ENCODE measurements at places on chromosomes 7 and 10. TPM values are rescaled to one million over a fixed set of nuclear protein-coding genes. Genes with fewer than 3 reads are reported as not detected.
A peak's percentile ranks its signal among the peaks of the same experiment; 100 is the strongest.

DNA sequence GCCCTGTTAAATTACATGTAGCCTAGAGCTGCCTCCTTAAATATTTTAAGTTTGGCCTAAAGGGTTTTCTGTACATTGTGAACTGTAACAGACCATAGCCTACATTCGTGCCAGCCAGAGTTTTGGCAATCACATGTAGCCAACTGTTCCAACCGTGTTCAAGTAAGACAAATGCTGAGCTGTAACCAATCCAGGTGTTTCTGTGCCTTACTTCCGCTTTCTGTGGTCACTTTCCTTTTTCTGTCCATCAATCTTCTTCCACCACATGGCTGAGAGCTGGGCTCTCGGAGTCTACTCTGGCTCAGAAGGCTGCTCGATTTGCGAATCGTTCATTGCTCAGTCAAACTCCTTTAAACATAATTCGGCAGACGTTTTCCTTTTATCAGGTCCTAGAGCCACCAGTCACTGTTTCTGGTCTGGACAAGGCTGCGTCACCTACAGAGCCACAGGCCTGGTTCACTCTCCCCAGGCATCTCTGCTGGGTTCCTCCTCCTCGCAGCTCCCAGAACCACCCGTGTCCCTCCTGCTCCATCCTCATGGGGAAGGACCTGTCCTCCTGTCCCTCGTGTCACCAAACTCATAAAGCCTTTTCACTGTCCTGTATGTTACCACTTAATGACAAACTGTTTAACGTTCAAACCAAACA lies 158.0 kb upstream of the RHEB start:
- DNase-seq = no peak

DNA sequence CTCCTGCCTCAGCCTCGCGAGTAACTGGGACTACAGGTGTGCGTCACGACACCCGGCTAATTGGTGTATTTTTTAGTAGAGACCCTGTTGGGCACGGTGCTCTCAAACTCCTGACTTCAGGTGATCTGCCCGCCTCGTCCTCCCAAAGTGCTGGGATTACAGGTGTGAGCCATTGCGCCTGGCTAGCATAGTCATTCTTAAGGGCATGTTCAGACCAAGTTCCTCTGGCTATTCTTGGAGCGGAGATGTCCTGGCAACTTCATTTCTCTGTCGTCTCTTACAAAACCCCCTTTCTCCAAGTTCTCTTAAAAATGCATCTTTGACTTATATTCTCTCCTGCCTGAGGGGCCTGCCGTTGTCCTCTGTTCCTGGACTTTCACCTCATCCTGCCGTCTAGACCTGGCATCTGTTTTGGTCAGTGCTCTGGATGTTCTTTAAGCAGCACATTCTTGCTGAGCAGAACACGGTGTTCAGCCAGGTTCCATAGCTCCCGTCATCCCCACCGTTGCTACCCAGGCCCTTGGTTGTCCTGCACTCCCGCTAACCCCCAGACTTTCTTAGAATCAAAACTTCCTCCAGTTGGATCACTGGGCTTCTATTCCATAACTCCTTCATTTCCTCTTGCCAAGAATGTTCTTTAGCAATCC lies 509.9 kb upstream of the GALNT17 start:
- no peak for DNase-seq

DNA sequence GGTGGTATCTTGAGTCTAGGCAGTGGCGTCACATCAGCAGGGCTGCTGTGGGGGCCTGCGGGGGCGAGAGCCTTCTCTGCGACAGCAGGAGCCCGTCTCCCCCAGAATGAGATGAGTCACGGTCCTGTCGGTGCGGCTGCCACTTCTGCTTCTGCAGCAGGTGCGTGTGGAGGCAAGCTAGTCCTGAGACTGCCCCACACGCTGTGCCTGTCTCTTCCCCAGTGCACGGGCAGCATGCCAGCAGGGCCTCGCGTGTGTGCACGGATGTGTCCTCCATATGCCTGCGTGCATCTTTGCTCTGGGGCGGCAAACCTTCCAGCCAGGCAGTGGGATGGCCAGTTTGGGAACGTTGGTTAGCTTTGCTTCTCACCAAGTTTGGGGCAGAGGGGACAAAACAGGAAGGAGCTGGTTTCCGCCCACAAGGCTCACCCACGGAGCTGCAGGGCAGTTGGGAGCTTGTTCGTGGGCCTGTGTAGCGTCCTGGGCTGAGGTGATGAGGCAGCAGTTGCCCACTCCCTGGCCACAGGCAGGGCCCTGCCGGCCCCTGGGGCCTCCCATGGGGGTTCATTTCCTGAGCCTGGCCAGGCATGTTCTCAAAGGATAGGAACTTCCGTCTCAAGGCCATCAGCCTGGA lies 60.8 kb upstream of the PPIF start:
- peak; percentile 62 for DNase-seq

DNA sequence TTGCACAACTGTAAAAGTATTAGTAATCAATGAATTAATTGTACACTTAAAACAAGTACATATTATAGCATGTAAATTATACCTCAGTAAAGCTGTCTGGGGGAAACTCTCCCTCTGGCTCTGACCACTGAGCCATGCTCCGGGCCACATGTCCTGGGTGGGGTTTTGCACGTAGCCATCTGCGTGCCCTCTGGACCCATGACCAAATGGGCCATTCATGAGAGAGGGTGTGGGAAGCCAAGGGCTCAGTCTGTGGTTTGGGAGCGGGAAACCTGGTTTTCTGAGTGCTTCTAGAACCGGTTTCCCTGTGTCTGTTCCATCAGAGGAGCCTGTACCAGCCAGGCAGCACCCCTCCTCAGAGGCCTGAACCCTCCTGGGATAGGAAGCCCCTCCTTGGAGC lies 143.2 kb downstream of the SH3PXD2A start:
- DNase-seq = no peak

GRCh38 chr10:18099415-18099814 lies 40.8 kb upstream of the CACNB2 start:
- no peak for DNase-seq

DNA sequence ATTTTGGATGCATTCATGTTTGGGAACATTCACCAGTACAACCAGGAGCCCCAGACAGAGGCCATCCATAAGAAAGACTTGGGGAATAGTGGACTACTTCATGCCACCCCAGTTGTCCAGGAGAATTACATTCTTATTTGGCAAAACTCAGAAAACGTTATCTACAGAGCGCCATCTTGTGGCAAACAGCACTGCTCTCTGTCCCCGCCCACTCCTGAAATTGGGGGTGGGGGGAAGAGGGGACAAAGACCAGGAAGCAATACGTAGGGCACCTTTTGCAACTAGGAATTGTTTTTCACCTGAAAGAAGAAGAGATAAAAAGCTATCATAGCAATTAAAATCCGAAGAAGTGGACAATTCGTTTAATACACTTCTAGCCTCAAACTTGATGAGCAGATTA lies 134.6 kb upstream of the MGMT start:
- no peak for DNase-seq

- DNase-seq = no peak
Measured at GRCh38 chr7:82330706-82331215, 112.8 kb downstream of the CACNA2D1 start.

- no peak for DNase-seq
Measured at GRCh38 chr10:36469585-36469984, 655.8 kb upstream of the ANKRD30A start.

DNA sequence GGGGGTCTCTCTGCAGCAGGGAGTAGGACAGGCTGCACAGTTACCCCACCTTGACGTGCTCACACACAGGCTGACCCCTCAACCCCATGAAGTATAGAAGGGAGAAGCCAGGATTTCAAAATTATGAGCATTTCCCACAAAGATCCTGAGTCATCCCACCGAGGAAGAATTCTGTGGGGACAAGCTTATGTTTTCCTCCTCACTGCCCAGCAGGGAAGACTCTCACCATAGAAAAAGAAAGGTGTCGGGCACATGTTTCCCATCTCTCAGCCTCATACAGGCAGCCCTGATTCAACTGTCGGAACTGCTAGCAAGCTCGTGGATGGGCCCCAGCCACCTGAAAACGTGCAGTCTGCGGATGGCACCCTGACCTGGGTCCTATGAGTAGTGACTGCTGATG lies 499.7 kb upstream of the MKI67 start:
- no peak for DNase-seq

DNA sequence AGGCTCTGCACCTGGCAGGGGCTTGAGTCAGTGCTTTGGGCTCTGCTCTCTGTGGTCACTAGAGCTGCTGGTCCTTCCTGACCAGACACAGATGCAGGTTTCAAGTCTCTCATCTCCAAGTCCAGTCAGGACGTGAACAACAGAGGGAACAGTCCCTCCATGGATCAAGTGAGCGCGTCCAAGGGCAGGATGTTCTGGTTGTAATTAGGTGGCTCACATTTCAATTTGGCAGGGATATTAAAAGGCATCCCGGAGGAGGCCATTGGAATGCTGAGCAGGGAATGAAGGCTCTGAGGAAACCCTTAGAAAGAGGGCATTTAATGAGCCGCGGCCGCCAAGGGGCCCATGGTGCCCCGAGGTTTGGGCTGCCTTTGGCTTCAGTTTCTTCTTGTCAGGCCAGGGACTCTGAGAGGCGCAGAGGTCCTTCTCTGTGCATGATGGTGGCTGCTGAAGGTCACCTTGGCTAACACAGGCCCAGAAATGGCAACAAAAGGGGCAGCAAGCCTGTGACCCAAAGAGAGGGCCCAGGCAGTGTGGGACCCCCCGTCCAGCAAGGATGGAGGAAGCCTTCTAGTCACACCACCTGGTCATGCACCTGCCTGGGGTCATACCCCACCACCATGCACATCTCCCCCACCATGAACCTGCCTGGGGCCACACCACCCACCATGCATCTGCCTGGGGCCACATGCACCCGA lies 30.7 kb upstream of the INPP5A start:
- no peak for DNase-seq

DNA sequence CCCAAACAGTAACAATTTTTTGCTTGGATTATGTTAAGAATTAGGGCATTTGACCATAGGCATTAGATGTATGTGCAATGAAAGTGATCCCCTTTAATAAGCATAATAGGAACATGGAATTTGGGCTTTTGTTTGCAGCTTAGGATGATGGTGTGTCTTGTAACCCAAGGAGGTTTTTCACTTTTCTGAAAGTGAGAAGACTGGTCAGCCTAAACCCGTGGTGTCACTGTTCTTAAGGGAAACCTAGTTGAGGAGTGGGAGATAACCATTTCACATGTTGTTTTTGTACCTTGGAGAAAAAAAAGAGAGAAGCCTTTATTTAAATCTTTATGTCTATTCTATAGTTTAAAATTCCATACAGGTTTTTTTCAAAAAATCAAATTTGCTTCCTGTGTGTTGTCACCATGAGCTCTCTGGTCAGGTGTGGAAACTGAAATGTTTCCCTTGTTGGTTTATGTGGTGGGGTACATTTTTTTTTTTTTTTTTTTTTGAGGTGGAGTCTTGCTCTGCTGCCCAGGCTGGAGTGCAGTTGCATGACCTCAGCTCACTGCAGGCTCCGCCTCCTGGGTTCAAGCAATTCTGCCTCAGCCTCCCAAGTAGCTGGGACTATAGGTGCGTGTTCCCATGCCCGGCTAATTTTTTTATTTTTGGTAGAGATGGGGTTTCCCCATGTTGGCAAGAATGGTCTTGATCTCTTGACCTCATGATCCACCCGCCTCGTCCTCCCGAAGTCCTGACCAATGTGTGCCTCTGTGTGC lies 7.7 kb downstream of the CCM2 start:
- DNase-seq = no peak

DNA sequence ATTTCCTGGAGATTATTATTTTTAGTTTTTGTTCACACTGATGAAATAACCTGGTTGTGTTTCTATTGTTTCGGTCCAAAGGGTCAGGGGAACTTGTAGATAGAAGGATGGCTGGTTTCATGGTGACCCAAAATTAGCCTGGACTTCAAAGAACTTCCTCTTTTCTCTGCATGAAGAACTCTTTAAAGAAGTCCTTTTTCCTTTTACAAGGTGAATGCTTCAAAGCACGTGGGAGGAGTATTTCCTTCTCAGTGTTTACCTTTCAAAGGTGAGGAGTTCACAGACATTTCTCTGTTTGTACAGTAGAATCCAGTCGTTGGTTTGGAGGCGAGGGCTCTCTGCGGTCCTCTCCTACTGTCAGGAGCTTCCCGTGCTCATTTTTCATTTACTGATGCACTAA lies 561.7 kb downstream of the GATA3 start:
- DNase-seq = no peak

DNA sequence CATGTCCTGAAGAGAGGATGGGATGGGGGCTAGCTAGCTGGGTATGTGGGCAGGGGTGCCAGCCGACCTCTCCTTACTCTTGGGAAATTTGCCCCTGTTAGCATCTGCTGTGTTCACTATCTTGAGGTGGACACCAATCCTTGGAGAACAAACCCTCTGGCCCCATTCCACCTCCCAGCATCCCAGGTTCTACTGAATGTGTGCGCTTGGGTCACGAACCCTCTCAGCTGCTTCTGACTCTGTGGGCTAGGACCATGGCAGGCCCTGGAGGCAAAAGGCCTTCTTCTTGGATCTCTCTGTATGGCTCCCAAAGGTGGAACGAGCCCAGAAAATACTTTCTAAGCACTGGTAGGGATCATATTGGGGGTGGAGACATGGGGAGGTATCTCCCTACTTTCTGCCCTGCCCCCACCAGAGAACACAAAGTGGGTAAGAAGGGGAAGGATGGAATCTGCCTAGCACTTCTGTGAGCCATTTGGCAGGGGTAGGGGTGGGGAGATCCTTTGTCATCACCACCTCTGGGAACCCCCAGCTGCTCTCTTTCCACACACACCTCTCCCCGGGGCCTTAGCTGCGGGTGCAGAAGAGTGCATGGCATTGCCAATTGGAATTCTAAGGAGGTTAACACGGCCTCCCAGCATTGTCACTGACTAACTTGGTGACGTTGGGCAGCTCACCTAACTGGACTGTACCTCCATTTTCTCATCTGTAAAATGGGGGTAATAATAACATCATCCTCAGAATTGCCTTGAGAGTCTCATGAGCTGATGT lies 7.7 kb downstream of the UNC5B start:
- DNase-seq = no peak

GRCh38 chr10:70132098-70133029 lies at the start of gene AIFM2:
AIFM2 (minus strand) TSS chr10:70132825; CDS start chr10:70124084, 8,741 bp downstream.
- DNase-seq = peak; percentile 94

DNA sequence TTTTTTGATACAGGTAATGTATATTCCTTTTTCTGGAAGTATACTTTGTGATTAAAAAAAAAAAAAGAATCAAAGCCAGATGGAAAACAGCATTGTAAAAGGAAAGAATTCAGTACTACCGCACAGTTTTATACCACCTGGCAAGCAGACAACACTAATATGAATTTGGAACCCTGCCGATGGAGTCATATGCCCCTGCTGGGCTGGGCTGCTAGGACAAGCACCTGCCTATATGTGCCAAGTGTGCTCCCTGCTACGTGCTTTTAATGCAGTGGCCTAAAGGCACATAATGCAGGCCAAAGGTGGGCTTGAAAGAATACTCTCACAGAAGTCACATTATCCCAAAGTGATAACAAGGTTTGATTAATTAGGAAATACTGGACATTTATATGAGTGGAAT lies 29.8 kb upstream of the WAC start:
- DNase-seq = no peak

GRCh38 chr7:98569691-98570337 lies 47.3 kb upstream of the NPTX2 start:
- DNase-seq = no peak

Gene BLNK
- 9.3 TPM for total RNA-seq

Gene FAM25G
- total RNA-seq = not detected

Gene TBX20
- total RNA-seq = 1.5 TPM

Gene PIP
- total RNA-seq = not detected

Gene ST7
- total RNA-seq = 22.2 TPM

Gene MCM10
- 0.33 TPM for total RNA-seq

Gene GGCT
- total RNA-seq = 15.5 TPM

Gene OGDHL
- 88.9 TPM for total RNA-seq

Gene ELMO1
- 21.2 TPM for total RNA-seq

Gene UCMA
- not detected for total RNA-seq

Gene PNLIPRP3
- total RNA-seq = not detected

Gene KEL
- 0.28 TPM for total RNA-seq

Gene ASAH2
- 2.5 TPM for total RNA-seq

Gene SKIDA1
- 3.4 TPM for total RNA-seq

Measured in left lobe of liver (tissue), 2 donors.